Lung (tissue), 17 donors: ENCODE measurements at places on chromosomes 1 and 21. TPM values are rescaled to one million over a fixed set of nuclear protein-coding genes. Genes with fewer than 3 reads are reported as not detected.

ECM1 gene
- 1.2 TPM for total RNA-seq

GRCh38 chr21:29943885-29944284, 4.1 kb upstream of the GRIK1 start:
- H3K4me3 ChIP-seq: no peak overlapping the region
- DNase-seq: peak; percentile 4
- H3K36me3 ChIP-seq: no peaks in the 10 kb centered on the region

- H3K4me1 ChIP-seq: peaks cover 7% of the 10 kb centered on the region
- peak overlapping the region; percentile 71 for H3K4me3 ChIP-seq
- H3K36me3 ChIP-seq: peaks cover 25% of the 10 kb centered on the region
Measured at GRCh38 chr1:113904293-113904673, 316 bp downstream of the AP4B1 start.

DNA sequence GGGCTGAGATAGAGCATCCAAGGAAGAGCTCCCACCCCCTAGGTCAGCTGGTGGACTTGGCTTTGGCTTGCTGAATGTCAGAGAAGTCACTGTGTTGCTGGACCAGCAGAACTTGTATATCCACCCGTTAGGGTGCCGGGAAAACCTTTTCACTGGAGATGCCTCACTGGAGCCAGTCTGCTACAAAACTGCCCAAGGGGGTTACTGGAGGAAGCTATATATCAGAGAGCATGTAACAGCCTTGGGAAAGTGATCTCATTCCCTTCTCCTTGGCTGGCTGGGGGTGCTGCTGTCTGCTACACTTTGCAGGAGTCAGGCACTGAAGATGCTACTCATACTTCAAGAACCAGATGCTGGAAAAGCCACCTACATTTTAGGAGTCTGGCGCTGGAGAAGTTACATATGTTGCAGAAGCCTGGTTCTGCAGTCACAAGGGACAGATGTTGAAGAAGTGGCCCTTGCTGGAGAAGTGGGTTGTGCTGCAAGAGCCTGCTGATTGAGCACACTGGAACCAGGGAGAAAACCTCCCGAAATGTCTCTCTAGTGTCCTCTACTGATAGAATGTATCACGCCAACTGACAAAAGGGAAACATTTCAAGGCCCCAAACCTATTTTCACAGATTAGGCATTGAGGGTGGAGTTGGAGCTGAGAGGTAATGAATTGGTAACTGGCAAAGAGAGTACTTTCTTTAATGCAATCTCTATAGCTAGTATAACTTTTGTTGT, 250.6 kb downstream of the SPATA17 start:
- no peak for DNase-seq
- no peak overlapping the region for H3K27ac ChIP-seq
- H3K27me3 ChIP-seq: no peaks in the 10 kb centered on the region
- H3K36me3 ChIP-seq: no peaks in the 10 kb centered on the region

DNA sequence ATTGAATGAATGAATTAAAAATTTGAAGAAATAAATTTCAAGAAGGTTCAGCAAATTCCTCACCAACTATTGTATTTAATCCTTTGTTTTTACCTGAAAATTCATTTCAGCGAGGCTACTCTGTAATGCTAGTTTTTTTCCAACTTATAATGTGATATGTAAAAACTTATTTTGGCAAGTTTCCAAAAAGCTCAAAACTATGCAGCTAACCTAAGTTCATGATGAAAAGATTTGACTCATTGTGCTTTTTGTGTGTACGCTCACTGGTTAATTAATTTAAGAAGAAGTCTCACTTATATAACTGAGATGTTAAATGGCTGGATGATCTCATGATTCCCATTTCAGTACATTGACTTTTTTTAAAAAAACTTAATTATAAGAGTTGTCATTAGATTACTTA, 196.0 kb upstream of the SAMSN1 start:
- H3K4me1 ChIP-seq: no peaks in the 10 kb centered on the region
- DNase-seq: no peak
- no peaks in the 10 kb centered on the region for H3K36me3 ChIP-seq
- no peaks in the 10 kb centered on the region for H3K27me3 ChIP-seq

DNA sequence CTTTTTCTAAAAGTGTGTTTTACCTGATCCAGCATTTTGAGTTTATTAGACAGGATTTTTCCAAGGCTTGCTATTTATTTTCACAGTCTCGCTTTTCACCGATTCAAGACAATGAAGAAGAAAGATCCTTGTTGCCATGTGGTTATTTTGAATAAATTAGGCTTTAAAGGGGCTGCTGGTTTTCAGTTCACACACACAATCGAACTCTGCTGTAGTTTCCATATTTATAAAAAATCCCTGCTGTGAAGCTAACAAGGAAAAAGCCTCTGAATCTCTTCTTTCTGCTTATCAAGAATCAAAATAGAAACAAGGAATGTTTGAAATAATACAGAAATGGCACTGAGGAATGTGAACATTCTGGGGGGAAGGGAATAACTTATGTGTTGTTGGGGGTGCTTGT, 102.5 kb upstream of the KAZN start:
- no peak overlapping the region for H3K4me3 ChIP-seq
- H3K27me3 ChIP-seq: no peaks in the 10 kb centered on the region
- no peak for DNase-seq
- H3K27ac ChIP-seq: no peak overlapping the region
- H3K4me1 ChIP-seq: no peaks in the 10 kb centered on the region

DNA sequence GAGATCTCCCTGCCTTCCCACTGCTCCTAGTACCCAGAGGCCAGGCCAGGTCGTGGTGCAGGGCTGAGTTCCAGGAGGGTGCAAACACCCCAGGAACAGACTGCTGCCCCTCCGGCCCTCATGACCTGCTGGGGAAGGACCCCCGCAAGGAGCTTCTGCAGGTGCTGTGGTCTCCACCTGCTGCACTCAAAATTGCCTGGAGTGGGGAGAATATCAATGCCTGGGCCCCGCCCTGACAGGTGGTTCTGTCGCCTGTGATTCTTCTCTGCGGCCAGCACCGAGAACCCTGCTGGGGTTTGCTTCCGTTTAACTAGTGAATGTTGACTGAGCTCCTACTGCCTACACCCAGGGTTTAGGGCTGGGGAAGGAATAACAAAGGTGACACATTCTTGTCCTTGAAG, 2.1 kb upstream of the TFF3 start:
- H3K27me3 ChIP-seq: no peaks in the 10 kb centered on the region
- no peak for DNase-seq
- no peaks in the 10 kb centered on the region for H3K36me3 ChIP-seq

- H3K27me3 ChIP-seq: no peaks in the 10 kb centered on the region
- DNase-seq: peak; percentile 76
- peaks cover 42% of the 10 kb centered on the region for H3K4me1 ChIP-seq
- no peaks in the 10 kb centered on the region for H3K36me3 ChIP-seq
- H3K27ac ChIP-seq: no peak overlapping the region
Measured at GRCh38 chr1:108560874-108561459, 1.1 kb downstream of the EEIG2 start.

DNA sequence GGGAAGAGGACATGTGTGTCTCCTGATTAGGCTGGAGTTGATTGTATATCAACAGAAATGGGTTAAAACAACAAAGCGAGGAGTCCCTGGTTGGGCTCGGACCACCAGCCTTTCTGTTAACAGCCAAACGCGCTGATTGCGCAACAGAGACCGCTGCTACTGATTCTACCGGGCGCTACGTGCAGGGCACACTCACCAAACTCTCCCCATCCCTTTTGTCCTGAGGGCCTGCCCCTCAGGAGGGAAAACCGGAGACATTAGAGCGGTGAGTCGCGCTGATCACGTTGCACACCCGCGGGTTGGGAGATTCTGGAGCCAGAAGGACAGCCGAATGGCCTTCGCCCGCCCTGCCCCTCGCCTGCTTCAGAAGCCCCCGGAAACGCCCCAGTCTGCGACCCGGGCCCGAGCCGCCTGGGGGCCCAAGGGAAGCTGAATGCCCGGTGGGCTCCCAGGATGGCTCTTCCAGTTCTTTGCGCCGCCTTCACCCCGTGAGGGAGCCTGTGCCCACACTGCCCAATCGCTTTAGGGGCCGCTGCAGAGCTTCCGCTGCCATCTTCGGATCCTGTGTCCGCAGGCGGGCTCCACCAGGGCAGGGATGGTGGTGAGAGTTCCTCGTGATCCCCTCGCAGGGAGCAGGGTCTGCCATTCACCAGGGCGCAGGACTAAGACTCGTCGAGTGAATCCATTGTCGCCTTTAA, 165.4 kb upstream of the NBPF11 start:
- H3K4me3 ChIP-seq: no peak overlapping the region
- H3K27me3 ChIP-seq: peaks cover 16% of the 10 kb centered on the region
- peak; percentile 43 for DNase-seq
- no peaks in the 10 kb centered on the region for H3K36me3 ChIP-seq
- H3K27ac ChIP-seq: no peak overlapping the region
